ENCODE measurements at places on chromosomes 5 and 9.

DNA sequence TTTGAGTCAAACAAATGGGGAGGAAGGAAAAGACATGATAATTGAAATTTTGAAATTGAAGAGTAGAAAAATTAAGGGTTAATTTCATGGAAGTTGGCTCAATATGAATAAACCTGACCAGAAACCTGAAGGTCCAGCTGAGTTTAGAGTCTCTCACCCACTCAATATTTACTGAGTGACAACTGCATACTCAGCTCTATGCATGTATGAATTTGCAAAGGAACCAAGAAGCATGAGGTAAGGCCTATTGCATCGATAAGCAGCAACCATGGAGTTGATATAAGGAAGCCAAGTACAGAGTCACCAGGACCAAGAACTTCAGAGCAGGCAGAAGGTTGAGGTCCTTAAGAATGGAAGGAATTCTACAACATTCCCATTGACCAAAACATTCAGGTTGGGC, 163.4 kb downstream of the SEMA5A start:
- DNase-seq = no peak

- no peak for DNase-seq
Observed at GRCh38 chr9:14238079-14238478, 75.9 kb downstream of the NFIB start.

DNA sequence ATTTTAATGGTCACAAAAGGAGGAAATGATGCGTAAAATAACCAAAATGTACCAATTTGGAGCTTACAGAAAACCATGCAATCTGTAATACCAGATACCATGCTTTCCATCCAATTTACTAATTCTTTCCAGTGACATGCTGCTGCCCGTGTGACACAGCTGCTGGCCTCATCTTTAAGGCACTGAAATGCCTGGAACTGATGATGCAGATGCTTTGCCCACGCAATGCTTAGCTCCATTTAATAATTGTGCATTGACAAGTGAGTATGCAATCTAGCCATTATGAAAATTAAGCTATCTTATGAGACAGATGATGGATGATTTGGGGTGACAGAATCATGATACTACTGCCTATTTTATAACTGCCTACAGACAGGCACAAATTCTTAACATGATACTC, 169.2 kb upstream of the CTNND2 start:
- DNase-seq = no peak

DNA sequence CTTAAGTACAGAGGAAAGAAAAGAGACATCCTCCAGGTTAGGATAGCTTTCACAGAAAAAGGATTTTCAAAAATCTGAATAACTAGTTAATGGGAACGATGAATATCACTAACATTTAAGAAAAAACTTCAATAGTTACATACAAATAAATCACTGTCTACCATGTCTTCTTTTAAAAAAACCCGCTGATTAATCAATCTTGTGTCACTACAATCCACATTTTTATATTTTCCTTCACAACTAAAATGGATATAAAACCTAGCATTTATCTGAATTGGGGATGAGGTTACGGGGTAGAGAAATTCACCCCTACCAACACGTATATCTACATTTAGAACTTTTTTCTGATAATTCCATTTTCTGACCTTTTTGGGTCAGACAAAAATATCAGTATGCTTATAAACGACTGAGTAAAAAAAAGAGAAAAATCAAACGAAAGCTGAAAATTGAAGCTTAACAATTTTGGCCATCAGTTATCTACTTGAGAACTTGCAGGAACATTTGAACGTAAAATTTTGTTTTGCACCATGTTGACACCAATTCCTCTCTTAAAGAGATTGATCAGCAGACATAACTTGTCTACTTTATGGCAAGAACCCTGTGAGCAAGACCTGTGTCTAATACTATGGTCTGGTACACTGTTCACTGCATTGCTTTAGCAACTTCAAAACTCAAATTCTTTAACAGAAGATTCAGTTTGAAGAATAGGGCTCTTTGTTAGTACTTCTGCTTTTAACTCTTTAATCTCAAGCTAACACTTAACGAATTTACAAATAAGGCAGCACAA, 4.8 kb downstream of the NR3C1 start:
- no peak for DNase-seq
